Naive thymus-derived CD4-positive, alpha-beta T cell (primary cell): ENCODE measurements at places on chromosomes 4 and X. TPM values are rescaled to one million over a fixed set of nuclear protein-coding genes. Genes with fewer than 3 reads are reported as not detected.

The PAGE4 gene
- not detected for total RNA-seq

DNA sequence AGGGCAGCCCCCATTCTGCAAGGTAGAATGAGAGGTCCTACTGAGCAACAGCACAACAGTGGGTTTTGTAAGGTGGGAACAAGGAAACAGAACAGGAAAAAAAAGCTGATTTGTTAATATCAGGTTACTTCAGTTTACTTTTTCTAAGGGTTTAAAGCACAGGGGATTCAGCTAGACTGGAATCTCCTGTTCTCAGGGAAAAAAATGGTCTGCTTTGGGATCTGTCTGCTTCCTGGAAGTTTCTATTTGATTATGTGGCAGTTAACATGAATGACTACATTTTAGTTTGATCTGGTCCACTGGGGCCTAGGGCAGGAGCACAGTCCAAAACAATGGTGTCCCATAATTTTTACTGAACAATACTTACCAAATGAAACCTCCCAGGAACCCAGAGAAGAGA lies 104.6 kb downstream of the FBXW7 start:
- no peak for DNase-seq

The FOXR2 gene
- total RNA-seq: not detected

The PF4V1 gene
- total RNA-seq: not detected in 2 replicates

- no peak for DNase-seq
Measured at GRCh38 chr4:185127021-185127925, 15.8 kb upstream of the SLC25A4 start.

The SASH3 gene
- 239 and 262 TPM in 2 replicates for total RNA-seq

The RTL3 gene
- not detected for total RNA-seq

- no peak for DNase-seq
Measured at GRCh38 chr4:76449362-76449767, 14.3 kb downstream of the SHROOM3 start.

The CLCN4 gene
- 0.42 TPM for total RNA-seq

The RBM46 gene
- not detected for total RNA-seq

- no peak for DNase-seq
Measured at GRCh38 chrX:68498044-68498507, 775 bp upstream of the YIPF6 start.

GRCh38 chr4:15110120-15110571 lies 107.9 kb downstream of the CPEB2 start:
- DNase-seq: no peak

DNA sequence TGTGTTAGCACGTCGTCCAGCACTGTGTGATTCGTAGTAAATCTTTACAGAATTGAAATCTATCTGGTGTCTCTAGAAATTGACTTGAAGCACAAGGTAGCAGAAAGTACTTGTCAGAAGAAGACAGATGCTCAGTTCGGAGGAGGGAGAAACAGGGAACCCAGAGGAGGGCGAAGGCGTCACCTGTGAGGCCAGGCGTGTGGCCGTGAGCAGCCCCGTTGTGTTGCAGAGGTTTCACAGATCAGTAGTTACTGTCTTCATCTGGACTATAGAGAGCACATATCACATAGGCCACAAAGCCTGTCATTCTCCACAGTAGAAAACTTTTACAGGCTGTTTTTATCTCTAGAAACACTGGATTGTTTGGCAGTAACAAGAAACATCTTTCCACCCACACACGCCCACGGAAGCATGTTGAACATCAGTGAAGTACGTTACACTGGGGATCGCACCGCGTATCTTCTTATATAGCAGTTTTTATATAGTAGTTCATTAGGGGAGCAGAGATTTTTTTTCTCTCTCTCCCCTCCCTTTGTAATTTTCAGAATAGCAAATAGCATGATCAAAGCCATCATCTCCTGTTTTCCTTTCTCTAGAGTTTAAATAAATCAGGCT lies 48.1 kb upstream of the TLR3 start:
- DNase-seq: no peak

- no peak for DNase-seq
Measured at GRCh38 chr4:101156619-101157310, 190.6 kb downstream of the PPP3CA start.

GRCh38 chr4:32551943-32552342 lies 1831.8 kb downstream of the PCDH7 start:
- DNase-seq: no peak

- DNase-seq: no peak
Measured at GRCh38 chr4:174066611-174067205, 216.8 kb downstream of the FBXO8 start.

DNA sequence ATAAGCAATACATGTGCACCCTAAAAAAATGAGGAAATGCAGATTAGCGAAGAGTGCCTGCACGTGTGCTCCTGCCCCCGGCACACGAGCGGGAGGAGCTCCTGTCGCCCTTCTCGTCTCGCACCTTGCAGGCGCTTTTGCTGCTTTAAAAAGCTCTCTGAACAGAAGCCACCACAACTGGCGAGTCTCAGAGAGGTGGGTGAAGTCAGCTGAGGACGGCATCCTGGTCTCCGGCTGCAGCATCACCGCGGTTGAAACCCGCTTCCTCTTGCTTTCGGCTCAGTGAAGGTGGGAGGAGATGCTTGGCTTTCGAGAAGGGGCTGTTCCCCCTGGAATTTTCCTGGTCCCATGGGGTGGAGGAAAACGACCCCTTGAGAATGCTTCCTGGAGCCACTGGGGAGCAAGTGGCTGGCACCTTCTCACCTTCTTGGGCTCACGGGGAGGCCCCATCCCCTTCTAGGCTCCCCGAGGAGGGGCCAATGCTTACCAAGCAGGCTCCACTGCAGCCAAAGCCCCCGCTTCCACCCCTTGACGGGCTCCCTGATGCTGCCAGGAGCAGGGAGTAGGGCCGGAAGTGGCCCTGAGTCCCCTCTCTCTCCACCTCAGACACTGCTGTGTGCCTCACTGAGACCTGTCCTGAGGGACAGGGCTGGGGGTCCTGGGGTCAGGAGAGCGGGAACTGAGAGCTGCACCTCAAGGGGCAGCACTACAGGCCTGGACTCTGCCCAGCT lies 29.2 kb upstream of the MXD4 start:
- peak; percentile 88 for DNase-seq

DNA sequence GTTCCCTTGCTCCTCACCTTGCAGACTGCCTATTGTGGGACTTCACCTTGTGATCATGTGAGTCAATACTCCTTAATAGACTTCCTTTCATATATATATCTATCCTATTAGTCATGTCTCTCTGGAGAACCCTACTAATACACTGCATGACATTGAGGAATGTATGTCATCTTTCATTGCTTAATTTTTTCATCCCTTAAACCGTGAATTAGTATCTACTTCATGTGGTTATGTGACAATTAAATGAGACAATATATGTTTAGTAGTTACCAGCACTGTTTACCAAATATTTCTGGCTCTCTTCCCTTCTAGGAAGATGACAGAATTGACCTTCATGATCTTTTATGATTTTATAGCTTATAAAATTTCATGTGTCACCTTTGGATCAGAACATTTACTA lies 759.5 kb downstream of the GRXCR1 start:
- DNase-seq: no peak

DNA sequence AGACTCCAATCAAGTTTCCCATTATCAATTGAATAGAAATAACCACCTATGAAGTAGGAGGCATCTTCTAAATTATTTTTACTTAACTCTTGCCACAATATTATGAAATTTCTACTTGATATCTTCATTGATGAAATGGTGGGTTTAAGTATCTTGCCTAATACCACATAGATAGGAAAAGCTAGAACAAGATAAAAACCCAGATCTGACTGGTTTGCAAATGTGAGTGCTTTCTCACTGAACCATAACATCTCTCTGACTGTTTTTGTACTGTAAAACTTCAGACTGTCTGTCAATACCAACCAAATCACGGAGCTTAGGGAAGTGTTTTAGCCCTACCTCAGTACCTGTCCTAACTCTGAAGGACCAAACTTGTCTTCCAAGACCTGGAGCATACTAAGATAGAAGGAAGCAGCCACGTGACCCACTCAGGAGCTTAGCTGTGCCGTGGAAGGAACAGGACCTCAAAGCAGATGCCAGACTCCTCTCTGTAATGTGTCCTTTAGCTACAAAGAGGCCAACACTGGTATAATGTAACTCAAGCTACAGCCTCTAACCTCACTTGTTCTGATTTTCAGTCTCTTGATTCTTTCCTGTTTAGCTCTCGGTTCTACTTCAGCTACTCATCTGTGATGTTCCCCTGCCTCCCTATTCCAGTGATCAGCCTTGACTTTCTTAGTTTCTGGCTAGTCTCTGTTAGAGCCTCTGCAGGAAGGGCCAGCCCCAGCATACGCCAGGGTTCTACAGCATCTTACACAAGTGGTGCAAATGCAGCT lies 84.4 kb downstream of the LRP2BP start:
- DNase-seq: no peak

DNA sequence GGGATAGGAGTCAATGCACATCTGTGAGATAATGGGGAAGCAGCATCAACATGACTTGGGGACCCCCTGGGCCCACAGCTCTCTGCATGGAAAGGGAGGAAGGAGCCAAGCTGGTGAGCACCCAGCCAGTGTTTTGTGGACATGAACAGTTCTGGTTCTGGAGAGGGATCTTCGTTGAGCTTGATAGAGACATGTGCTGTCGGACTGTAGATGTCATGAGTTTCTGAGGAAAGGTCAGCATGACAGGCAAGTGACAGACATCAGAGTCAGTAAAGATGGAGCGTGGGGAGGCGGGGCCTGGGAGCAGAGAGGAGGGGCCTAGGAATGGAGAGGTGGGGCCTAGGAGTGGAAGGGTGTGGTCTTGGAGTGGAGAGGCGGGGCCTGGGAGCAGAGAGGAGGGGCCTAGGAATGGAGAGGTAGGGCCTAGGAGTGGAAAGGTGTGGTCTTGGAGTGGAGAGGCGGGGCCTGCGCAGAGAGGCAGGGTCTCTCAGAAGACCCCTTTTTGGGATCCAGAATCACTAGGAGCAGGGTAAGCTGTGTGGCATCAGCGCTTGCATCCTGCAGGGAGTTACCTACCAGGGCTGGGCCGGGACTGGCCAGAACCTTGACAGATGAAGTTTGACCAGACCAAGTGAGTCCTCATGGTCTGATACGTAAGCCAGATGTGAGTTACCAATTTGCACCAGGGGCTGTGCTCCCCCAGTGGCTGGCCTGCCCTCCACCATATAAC lies 33.7 kb downstream of the PIGG start:
- no peak for DNase-seq

- DNase-seq: no peak
Measured at GRCh38 chr4:110540982-110541451, 65.1 kb downstream of the ENPEP start.

- no peak for DNase-seq
Measured at GRCh38 chrX:102784550-102784949, 64.0 kb downstream of the GPRASP3 start.

The NXF2B gene
- total RNA-seq: not detected

DNA sequence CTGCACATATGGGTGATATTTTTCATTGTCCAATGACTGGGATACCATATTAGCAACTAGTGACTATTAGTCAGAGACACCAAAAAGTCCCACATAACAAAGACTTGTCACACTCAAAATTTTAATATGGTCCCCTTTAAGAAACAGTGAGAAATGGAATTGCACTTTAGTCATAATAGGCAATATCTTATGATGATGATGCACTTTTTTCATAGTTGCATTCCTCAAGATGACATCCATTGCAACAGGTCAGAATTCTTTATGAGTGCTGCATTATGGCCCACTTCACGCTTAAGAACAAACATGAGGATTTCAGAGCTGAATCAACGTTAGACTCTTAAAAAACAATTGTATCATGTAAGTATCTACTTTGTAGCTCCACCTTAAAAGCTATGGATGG lies 608.4 kb upstream of the HTR2C start:
- DNase-seq: no peak

GRCh38 chrX:41118156-41118555 lies 32.9 kb downstream of the USP9X start:
- DNase-seq: no peak

DNA sequence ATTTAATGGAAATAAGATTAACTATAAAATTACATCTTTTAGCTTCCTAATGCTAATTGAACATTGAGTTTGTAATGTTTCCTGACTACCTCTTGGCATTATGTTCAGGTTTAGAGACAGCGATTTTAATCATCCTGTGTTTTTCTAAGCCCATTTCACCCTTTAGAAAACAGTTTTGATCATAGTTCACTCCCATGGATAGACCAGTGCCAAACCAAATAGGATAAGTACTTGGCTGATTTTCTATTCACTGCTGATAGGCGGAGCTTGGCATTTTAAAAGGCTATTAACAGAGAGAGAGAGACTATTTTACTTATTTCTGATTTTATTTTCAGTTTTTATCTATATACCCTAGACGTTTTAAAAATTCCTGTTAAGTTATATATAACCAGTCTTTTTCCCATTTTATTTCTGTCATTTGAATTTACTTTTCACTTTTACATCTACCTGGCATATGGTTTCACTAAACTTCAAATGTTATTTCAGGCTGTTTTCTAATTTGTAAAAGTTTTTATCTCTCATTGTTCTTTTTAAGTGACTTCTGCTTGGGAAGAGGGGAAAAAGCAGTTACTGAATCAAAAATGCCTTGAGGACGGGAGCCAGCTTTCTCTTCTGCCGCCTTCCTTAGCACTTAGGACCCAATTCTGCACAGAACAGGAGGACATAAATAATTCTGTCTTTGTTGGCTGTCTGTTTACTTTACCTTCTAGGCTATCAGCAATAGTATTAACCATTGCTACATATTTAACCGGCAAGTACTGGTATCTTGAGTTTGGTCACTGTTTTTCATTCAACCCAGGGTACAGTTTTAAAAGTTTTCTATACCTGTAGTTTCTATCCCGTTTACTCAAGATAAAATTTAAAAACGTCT lies 46.4 kb downstream of the SGMS2 start:
- DNase-seq: no peak

- DNase-seq: no peak
Measured at GRCh38 chr4:37220685-37221084, 23.9 kb upstream of the NWD2 start.

- DNase-seq: no peak
Measured at GRCh38 chr4:3436798-3437581, 4.8 kb upstream of the HGFAC start.

- no peak for DNase-seq
Measured at GRCh38 chrX:68647156-68647957, at the start of gene STARD8. STARD8 (plus strand) TSS chrX:68647666; CDS start chrX:68647883, 217 bp downstream.

The WDR19 gene
- total RNA-seq: 14.3 TPM

The DGAT2L6 gene
- not detected for total RNA-seq

The MMAA gene
- 17.0 TPM for total RNA-seq

GRCh38 chrX:113287761-113288160 lies 447.1 kb upstream of the AMOT start:
- no peak for DNase-seq

The TMPRSS11F gene
- not detected for total RNA-seq

GRCh38 chr4:158411269-158411668 lies 110.4 kb upstream of the RXFP1 start:
- no peak for DNase-seq

DNA sequence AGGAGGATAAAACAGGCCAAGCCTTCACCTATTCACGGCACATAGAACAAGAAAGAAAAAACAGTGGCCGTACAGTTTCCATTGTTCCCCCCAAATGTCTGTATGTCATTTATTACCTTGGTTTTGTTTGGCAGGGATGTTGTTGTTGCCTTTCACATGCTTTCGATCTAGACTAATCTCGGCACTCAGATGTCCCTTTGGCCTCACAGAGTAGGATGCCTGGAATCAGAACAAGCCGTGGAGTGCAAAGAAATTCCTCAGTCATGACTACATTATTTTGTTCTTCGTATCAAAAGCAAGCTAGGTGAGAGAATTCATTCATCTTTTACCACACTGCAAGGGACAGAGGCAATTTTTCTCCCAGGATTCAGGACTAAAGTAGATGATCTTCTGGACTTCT lies 106.9 kb downstream of the SMIM20 start:
- no peak for DNase-seq

GRCh38 chrX:31114858-31115257 lies 43.0 kb upstream of the FTHL17 start:
- DNase-seq: no peak
